NCI-H2107 (cell line): ENCODE measurements at places on chromosomes 13 and 19.

DNA sequence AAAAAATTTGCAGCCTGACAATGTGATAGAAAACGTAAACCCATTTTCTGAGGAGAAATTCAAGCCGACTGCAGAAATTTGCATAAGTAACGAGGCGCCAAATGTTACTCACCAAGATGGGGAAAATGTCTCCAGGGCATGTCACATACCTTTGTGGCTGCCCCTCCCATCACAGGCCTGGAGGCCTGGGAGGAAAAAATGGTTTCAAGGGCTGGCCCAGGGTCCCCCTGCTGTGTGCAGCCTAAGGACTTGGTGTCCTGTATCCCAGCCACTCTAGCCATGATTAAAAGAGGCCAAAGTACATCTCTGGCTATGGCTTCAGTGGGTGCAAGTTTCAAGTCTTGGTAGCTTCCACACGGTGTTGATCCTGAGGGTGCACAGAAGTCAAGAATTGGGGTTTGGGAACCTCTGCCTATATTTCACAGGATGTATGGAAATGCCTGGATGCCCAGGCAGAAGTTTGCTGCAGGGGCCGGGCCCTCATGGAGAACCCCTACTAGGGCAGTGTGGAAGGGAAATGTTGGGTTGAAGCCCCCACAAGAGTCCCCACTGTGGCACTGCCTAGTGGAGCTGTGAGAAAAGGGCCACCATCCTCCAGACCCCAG is 1842.3 kb downstream of the PCDH9 start:
- DNase-seq, result no peak

DNA sequence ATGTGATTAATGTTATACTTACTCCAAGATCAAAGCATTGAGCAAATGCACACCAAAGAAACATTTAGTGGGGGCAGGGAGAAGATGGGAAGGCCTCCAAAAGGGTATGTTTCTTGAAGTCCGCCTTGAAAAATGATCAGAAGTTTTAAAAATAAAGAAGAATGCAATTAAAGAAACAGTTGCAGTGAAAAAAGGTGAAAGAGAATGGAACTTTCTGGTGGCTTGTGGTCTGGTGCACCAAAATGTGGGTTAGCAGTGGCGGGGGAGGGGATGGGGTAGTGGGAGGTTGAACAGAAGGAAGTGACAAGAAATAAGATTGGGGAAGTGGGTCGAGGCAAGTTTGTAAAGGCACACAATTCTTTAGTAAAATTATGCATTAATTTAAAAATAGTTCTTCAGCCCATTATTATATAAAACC is 2.5 kb downstream of the LCP1 start:
- DNase-seq, result no peak

GRCh38 chr19:49387936-49388372 is at the start of gene KASH5:
Gene KASH5, plus strand, starts transcription at chr19:49388249. Its CDS starts 2,635 bp downstream, at chr19:49390884.
- DNase-seq, result no peak

DNA sequence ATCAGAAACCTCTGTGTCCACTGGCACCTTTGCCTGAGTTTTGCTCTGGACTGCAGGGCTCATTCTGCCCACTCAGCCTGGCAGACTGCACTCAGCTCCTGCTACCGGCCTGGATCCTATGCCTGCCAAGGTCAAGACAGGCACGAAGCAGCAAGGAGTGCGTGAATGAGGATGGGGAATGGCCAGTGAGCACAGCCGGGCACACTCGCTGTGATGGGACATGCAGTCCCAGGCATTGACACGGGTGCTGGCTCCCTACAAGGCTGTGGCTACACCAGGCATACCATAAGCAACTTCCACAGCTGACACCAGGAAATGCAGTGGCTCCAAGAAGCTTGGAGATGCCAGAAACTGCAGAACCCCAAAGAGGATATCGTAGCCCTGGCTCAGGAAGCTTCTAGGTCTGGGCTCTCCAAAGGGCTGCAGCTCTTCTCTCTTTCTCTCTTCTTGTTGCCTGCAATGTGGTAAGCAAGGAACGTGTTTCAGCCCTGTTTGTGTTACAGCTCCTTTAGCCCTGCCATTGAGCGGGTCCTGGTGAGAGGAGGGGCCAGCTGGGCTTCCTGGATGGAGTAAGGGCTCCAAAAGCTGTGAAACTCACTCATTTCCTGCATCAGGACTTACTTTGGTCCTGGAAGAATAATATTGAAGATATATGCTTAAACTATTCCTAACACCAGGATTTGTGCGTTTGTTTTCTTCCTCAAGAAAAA is 832.6 kb upstream of the SLITRK5 start:
- DNase-seq, result no peak

- DNase-seq, result no peak
These were observed 35.2 kb downstream of the PIP5K1C start for GRCh38 chr19:3664879-3665642.

GRCh38 chr19:5345895-5346386 is 5.3 kb upstream of the PTPRS start:
- DNase-seq, result no peak

DNA sequence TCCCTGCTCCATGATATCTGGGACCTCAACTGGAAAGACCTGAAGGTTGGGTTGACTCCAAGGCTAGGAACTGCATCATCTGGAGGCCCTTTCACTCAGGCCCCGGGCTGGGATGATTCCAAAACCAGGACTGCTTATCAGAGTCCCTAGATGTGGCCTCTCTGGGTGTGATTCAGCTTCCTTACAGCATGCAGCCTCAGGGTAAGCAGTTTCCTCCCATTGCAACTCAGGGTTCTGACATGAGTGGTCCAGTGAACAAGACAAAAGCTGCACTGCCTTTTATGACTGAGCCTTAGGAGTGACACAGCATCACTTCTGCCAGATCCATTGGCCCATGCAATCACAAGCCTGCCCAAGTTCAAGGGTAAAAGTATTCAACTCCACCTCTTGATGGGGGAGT is 502.8 kb downstream of the COG6 start:
- DNase-seq, result no peak

DNA sequence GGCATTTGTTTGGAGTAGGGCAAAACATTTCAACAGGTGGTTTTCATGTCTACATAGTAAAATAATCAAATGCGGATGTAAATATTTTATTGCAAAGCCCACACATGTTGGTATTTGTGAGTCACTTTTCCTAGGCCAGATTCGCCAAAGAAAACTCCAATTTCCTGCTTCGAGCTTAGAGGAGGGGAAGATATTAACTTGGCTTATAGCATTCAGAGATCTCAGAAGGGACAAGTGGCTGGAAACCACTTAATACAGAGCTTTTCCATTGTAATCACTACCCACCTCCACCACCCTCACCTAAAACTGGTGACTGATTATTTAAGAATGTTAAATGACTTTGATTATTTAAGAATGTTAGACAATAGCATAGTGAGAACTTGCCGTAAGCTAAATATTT is 530.6 kb upstream of the SPRY2 start:
- DNase-seq, result no peak

DNA sequence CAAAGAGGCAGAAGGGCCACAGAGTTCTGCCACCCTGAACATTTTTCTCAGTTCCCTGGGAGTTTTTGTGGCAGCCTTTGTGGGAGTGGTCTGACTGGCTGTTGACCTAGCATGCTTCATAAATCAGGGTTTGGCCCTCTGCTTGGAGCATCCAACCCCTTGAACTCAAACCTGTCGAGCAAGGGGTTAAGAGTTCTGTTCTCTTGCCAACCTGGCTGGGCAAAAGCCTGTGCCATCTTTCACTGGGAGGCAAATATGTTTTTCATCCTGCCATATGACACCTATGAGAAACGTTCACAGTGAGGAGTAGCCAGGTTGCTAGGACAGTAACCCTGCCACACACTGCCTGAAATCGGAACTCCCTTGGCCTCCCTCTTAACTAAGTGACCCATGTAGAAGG is 7.7 kb upstream of the TEX26 start:
- no peak for DNase-seq

DNA sequence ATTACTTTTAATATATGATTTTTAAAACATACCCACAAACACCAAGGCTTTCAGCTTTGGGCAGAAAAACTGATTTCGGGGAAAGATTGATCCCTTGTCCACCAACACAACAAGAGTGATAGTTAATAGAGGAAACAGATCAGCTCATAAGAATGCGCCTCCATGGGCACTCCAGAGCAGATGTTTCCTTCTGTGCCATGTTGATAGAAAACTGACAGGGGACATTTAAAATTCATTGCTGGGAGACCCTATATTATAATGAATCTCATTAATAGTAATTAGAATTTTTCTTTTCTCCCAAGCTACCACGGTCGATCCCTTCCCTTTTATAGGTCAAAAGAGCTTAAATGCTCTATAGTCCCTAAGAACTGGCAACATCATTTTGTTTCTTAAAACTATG is 431.2 kb downstream of the IRS2 start:
- DNase-seq, result no peak

DNA sequence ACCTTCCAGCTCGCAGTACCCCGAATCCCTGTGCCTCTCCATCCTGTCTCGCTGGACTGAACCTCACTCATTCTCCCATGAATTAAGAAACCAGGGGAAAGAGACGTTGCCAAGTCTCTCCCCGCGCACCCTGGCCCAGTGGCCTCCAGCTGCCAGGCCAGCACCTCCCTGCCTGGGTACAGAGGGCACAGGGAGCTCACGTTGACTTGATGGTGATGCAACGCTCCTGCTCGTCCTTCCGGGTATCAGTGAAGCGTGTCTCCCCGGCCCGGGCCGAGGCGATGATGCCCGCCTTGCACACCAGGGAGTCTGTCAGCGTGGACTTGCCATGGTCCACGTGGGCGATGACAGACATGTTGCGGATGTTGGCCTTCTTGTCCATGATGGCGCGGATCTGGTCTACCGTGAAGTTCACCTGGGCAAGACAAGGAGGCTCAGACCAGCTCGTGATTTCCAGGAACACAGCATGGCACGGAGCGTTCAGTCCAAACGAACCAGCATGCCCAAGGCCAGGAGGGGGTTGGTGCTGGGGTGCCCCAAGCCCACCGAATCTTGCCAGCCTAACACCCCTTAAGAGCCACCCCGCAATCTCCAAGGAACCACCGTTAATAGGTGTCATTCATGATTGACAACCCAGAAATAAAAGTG is 1.2 kb downstream of the EEF2 start:
- no peak for DNase-seq
